ENCODE measurements at places on chromosomes 3 and 15. TPM values are rescaled to one million over a fixed set of nuclear protein-coding genes. Genes with fewer than 3 reads are reported as not detected.

MCCC1 gene
- total RNA-seq: 13.0 TPM

PEX11A gene
- total RNA-seq: 5.4 TPM

ANKUB1 gene
- total RNA-seq: not detected

CLDN1 gene
- total RNA-seq: 63.1 TPM

KIF7 gene
- total RNA-seq: 5.1 TPM

VGLL3 gene
- 1.1 TPM for total RNA-seq

ALDH1L1 gene
- total RNA-seq: not detected

SLC12A8 gene
- 1.4 TPM for total RNA-seq

GCHFR gene
- total RNA-seq: 3.7 TPM

RBPMS2 gene
- total RNA-seq: 2.5 TPM

HYAL1 gene
- total RNA-seq: 1.2 TPM

LRRC49 gene
- total RNA-seq: 6.7 TPM

PLA1A gene
- 7.8 TPM for total RNA-seq

NR1I2 gene
- not detected for total RNA-seq

ASB14 gene
- total RNA-seq: not detected

GOLGA8J gene
- total RNA-seq: not detected

IMPDH2 gene
- total RNA-seq: 123 TPM

SH3GL3 gene
- total RNA-seq: not detected

All from glomerular endothelial cell (primary cell).